ENCODE measurements at places on chromosomes 6 and 20.

GRCh38 chr6:1701668-1702353 is 92.1 kb downstream of the FOXC1 start:
- DNase-seq: no peak

GRCh38 chr20:57023997-57024396 is 242.4 kb downstream of the BMP7 start:
- DNase-seq: no peak

DNA sequence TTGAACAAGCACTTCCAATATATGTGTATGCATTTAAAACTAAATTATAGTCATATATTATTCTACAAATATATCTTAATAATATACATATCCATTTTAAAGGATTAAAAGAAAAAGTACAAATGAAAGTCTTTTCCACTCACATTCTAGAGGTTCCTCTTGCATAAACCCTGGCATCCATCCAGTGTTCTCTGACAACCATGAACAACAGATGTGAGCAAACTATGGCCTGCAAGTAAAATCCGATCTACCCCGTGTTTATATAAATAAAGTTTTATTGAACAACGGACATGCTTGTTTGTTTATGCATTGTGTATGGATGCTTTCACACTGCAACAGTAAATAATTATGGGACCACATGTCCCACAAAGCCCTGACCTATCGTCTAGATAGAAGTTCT is 1122.3 kb downstream of the EPHA7 start:
- DNase-seq: no peak

- DNase-seq: no peak
Observed at GRCh38 chr6:40963019-40963418, 76.0 kb downstream of the UNC5CL start.

- DNase-seq: no peak
Observed at GRCh38 chr6:24501374-24501773, 6.6 kb downstream of the ALDH5A1 start.

GRCh38 chr6:151388236-151388635 is 3.1 kb downstream of the ZBTB2 start:
- peak; percentile 36 for DNase-seq

DNA sequence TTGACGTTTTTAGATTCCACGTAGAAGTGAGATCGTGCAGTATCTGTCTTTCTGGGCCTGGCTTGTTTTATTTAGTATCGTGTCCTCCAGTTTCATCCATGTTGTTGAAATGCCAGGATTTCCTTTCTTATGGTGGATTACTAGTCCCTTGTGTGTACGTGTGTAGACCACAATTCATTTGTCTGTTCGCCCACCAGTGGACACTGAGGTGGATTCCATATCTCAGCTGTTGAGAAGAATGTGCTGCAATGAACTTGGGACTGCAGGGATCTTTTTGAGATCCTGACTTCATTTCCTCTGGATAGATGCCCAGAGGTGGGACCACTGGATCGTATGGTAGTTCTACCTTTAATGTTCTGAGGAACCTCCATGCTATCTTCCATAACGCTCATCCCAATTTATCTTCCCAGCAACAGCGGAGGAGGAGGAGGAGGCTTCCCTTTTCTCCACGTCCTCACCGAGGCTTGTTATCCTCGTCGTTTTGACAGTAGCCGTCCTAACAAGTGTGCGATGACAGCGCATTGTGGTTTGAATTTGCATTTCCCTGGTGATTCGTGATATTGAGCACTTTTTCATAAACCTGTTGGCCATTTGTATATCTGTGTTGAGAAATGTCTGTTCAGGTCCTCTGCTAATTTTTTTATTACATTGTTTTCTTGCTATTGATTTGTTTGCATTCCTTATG is 62.4 kb downstream of the CDH4 start:
- DNase-seq: no peak

DNA sequence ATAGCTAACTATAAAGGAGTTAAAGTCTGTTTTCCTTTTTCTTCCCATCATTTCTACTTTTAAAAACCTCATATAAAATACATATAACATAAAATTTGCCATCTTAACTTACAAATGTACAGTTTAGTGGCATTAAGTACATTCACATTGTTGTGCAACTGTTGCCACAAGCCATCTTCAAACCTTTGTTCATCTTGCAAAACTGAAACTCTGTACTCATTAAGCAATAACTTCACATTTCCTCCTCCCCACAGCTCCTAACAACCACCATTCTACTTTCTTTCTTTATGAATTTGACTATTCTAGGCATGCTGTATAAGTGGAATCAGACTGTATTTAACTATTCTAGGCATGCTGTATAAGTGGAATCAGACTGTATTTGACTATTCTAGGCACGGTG is 4.5 kb downstream of the CCDC170 start:
- DNase-seq: peak; percentile 48

- peak; percentile 88 for DNase-seq
Observed at GRCh38 chr6:36340618-36341454, 4.1 kb upstream of the BNIP5 start.
